Cerebellum (tissue), 4 donors: ENCODE measurements at places on chromosomes 1 and 21. TPM values are rescaled to one million over a fixed set of nuclear protein-coding genes. Genes with fewer than 3 reads are reported as not detected.

Gene LEFTY1
- total RNA-seq: not detected

Gene SEMA6C
- total RNA-seq: 21.4 TPM

Gene ANKRD34A
- 1.1 TPM for total RNA-seq

Gene TIE1
- total RNA-seq: 10.6 TPM

Gene LCE2C
- not detected for total RNA-seq

Gene TPM3
- 124 TPM for total RNA-seq

Gene AMY2A
- total RNA-seq: 0.36 TPM

Gene MTF1
- 4.4 TPM for total RNA-seq

Gene CENPF
- 28.4 TPM for total RNA-seq

Gene PROK1
- total RNA-seq: not detected

Gene LRRC3
- 6.4 TPM for total RNA-seq

Gene GCSAML
- 0.36 TPM for total RNA-seq

Gene CYP4A22
- total RNA-seq: 0.27 TPM

Gene VANGL1
- total RNA-seq: 4.6 TPM

Gene PLXNA2
- total RNA-seq: 45.1 TPM

Gene LRRIQ3
- total RNA-seq: 1.00 TPM

Gene NR1I3
- not detected for total RNA-seq

Gene RSPH1
- total RNA-seq: 2.4 TPM

Gene TEKT2
- 6.3 TPM for total RNA-seq

Gene AQP10
- total RNA-seq: not detected

Gene FLG
- under 0.01 TPM for total RNA-seq

Gene SPATA21
- total RNA-seq: not detected

Gene TTC34
- total RNA-seq: 0.45 TPM

Gene CORT
- total RNA-seq: 1.1 TPM
